Stimulated activated CD4-positive, alpha-beta T cell treated with anti-CD3 and anti-CD28 coated beads, Interleukin-1b, Interleukin-23, amount 100 ng/mL, for 4 hours (primary cell): ENCODE measurements at places on chromosomes 1 and 21.

- no peak for DNase-seq
Observed at GRCh38 chr1:244439391-244440032, 12.2 kb downstream of the ADSS2 start.

- DNase-seq, result no peak
Observed at GRCh38 chr1:41663671-41664400, 179.4 kb upstream of the EDN2 start.

DNA sequence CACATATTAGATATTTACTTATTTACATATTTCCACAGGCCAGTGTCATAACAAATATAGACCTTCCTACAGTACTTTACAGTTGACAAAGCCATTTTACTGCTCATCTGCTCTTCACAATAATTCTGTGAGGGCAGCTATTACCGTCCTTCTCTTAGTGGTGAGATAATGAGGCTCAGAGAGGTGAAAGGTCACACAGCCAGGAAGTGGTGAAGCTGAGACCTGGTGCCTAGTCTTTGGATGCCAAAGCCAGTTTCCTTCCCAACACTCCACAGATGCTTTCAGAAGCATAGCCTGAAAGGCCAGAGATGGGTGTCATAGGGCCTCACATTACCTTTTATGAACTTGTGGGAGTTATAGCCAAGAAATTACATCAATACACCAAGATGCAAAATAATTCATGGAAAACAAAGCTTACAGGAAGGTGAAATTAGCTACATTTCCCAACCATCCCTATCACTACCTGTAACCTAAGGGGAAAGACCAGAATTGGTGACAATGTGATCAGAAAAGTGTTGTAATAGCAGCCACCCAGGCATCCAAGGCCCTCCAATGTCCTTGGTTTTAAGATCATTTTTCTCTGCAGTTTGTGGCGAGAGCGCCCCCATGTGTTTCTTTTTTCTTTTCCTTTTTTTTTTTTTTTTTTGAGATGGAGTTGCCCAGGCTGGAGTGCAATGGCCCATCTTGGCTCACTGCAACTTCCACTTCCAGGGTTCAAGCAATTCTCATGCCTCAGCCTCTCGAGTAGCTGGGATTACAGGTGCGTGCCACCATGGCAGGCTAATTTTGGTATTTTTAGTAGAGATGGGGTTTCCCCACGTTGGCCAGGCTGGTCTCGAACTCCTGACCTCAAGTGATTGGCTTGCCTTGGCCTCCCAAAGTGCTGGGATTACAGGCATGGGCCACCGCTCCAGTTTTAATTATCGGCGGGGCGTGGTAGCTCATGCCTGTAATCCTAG is 26.5 kb upstream of the RPL11 start:
- DNase-seq, result no peak

- DNase-seq, result peak; percentile 4
Observed at GRCh38 chr1:91591175-91591974, 90.7 kb downstream of the CDC7 start.
